Karpas-422 (cell line): ENCODE measurements at places on chromosomes 2 and 18. TPM values are rescaled to one million over a fixed set of nuclear protein-coding genes. Genes with fewer than 3 reads are reported as not detected.

Gene SPP2
- not detected in 2 replicates for total RNA-seq

GRCh38 chr2:15241201-15241600, 319.9 kb downstream of the NBAS start:
- no peak for DNase-seq

Gene FAP
- not detected in 2 replicates for total RNA-seq

DNA sequence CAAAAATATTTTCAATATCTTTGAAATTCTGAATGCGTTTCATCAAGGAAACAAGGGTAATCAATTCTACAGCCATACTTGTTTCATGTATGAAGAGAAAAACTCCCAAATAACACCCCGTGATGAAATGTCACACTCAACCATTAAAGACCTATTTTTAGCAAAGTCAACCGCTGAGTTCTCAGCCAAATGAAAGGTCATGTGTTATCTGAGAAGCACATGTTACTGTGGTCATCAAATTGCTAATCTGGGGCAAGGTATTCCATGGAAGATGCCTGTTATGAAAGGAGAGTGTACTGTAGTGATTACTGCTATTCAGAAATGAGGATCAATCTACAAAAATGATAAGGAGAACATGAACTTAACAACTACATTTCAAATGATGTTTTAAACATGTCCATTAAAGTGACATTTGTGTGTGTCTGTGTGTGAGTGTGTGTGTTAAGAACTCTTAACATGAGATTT, 126.7 kb downstream of the BCL2 start:
- no peak for DNase-seq

Gene CTNNA2
- total RNA-seq = not detected in 2 replicates

GRCh38 chr2:88187038-88187676, 17.0 kb downstream of the THNSL2 start:
- peak; percentile 61 for DNase-seq

Gene PTPRN
- not detected in 2 replicates for total RNA-seq

DNA sequence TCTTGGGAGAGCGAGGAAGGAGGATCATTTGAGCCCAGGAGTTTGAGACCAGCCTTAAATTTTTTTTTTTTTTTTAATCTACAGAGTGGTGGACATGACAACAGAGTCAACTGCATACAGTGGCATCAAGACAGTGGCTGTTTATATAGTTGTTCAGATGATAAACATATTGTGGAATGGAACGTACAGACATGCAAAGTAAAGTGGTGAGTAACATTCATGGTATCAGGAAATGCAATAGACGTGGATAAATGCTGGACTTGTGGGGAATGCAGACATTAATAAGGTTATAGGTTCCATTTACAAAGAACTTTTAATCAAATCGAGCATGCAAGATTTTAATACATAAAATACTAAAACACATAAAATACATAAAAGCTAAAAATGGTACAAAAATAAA, 11.9 kb downstream of the WDR43 start:
- DNase-seq = no peak

DNA sequence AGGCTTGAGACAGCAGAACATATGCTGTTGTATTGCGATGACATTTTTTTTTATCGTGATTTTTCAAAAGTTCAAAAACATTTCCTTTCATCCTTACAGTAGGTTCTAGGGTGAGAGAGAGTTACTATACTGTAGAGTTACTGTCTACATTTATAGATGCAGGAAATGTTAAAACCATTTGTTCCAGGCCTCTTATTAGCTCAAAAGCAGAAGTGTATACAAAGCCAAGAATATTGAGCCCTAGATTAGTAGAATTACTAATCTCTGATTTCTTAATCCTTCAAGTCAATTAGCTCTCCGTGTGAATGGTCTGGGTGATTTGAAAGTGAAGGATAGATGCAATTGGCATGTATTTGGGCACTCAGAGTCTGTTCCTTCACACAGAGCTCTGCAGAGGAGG, 73.1 kb downstream of the MAPRE2 start:
- peak; percentile 59 for DNase-seq

DNA sequence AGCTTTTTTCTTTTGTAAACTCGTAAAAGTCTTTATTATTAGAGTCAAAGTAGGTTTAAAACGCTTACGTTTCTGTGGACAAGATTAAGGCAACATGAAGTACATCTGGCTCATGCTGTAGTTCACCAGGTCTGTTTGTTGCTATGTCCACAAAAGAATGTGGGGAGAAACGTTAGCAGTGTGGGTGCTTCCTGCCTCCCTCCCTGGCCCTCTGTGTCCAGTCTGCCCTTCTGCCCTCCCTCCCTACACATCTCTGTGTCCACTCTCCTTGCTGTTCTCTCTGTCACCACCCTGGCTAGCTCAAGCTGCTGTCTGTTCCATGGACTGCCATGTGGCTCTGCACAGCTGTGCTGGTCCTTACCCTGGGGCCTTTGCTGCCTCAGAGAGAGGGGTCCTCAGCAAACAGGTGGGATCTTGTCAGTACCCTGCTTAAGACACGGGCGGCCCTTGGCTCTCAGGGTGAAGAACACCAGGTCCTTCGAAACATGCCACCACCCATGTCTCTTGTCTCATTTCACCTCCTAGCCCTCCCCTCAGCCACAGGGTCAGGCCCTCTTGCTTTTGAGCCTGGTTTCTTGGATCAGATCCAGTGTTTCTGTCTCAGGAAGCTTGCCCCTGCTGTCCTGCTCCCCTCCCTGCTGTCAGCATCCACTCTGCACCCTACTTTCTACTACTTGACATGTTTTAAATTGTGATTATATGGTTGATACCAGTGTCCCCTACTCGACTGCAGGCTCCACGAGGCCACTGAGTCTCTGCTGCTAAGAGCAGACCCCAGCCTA, 79.2 kb downstream of the LIMS1 start:
- no peak for DNase-seq

Gene AAMP
- 77.6 and 204 TPM in 2 replicates for total RNA-seq

DNA sequence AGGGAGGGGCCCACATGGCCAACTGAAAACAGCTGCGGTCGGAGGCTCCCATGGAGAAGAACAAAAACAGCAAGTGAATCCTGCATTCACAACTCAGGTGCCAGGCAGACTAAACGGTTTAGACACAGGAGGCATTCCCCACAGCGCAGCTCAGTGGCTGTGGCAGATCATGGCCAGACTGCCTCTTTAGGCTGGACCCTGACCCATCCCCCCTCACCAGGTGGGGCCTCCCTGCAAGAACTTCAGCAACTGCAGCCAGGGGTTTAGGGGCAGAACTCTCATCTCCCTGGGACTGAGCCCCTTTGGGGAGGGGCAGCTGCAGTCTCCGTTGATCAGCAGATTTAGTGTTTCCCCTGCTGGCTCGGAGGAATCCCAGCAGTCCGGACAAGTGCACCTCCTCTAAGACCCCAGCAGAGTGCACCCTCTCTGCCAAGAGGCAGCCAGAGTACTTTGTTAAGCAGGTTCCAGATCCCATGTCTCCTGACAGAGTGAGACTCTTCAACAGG, 346.7 kb downstream of the SS18 start:
- no peak for DNase-seq

DNA sequence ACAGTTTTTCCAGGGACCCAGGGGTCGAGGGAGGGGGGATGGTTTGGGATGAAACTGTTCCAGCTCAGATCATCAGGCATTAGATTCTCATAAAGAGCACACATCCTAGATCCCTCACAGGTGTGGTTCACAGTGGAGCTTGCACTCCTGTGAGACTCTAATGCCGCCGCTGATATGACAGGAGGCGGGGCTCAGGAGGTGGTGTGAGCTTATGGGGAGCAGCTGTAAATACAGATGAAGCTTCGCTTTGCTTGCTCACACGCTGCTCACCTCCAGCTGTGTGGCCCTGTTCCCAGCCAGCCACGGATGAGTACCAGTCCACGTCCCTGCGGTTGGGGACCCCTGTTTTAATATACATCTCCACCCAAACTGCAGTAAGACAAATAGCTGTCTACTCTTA, 204.2 kb downstream of the AGAP1 start:
- DNase-seq = no peak

Gene MLPH
- total RNA-seq = not detected in 2 replicates

DNA sequence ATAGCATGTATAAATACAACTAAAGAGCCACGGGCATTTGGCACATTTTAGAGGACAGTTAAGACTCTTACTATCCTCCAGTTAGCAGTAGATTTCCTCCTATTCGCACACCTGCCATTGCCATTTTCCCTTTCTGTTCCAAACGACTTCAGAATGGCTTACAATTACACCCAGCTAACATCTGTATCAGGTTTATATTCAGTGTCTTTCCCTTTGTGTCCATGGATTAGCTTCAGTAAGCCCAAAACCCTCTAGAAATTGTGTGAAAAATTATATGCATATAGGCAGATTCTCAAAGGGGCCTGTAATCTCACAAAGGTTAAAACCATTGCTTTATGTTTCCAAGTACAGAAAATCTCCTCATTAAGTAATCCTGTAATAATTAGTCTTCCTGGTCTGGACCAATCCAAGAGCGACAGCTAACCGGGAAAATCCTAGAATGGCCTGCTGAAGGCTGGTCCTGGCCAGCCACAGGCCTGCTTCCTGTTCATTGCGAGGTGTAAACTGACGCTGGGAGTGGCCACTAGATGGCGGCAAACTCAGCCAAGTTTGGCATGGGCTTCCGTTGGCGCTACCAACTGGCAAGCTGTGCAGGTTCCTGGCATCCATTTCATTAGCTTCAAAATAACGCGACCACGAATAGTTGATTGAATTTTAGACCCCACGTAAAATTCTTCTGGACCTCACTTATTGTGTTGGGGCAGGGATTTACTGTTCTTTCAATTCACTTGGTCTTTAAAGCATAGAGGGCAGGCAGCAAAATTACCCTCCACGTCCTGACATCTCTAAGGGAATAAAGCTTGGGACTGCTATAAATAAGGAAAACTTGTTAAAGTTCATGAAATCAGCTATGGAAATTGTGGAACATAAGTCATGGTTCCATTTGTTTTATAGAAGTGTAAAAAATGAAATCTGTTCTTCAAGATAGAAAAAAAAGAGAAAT, 17.1 kb downstream of the ARHGAP25 start:
- DNase-seq = peak; percentile 98

Gene HNMT
- total RNA-seq = not detected in 2 replicates

DNA sequence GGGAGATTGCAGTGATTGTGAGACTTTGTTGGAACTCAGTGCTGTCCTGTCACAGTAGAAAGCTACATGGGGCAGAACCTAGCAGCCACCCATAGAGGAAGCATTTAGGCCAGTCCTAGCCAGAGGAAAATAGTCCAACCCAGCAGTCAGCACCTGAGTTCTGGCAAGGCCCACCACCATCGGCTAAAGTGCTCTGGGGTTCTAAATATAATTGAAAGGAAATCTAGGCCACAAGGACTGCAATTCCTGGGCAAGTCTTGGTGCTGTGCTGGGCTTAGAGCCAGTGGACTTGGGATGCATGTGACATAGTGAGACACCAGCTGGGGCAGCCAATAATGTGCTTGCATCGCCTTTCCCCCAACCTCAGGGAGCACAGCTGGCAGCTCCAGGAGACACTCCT, 28.9 kb upstream of the ACTR2 start:
- no peak for DNase-seq

- no peak for DNase-seq
Measured at GRCh38 chr2:176161825-176162626, 4.9 kb downstream of the HOXD3 start.

Gene GCA
- 0.11 TPM in 1 of 2 replicates, not detected in the other for total RNA-seq

Gene DPP10
- not detected in 2 replicates for total RNA-seq

- DNase-seq = no peak
Measured at GRCh38 chr2:8472545-8473323, 209.1 kb upstream of the ID2 start.

DNA sequence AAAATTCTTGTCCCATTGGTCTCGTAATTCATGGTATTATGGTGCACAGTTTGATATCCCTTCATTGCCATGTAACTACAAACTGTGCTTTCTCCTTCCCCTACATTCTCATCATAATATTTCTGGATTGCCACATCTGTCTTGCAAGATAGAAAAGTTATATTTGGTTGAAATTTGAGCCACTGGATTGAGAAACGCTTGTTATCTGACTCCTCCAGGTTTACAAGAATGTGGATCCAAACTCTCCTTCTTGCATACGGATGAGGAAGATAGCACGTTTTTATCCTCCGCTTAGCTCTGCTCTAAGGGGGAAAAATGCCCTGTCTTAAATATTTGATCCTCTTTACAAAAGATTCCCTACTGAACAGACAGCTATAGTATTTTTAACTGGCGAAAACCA, 438.2 kb downstream of the TSN start:
- no peak for DNase-seq

DNA sequence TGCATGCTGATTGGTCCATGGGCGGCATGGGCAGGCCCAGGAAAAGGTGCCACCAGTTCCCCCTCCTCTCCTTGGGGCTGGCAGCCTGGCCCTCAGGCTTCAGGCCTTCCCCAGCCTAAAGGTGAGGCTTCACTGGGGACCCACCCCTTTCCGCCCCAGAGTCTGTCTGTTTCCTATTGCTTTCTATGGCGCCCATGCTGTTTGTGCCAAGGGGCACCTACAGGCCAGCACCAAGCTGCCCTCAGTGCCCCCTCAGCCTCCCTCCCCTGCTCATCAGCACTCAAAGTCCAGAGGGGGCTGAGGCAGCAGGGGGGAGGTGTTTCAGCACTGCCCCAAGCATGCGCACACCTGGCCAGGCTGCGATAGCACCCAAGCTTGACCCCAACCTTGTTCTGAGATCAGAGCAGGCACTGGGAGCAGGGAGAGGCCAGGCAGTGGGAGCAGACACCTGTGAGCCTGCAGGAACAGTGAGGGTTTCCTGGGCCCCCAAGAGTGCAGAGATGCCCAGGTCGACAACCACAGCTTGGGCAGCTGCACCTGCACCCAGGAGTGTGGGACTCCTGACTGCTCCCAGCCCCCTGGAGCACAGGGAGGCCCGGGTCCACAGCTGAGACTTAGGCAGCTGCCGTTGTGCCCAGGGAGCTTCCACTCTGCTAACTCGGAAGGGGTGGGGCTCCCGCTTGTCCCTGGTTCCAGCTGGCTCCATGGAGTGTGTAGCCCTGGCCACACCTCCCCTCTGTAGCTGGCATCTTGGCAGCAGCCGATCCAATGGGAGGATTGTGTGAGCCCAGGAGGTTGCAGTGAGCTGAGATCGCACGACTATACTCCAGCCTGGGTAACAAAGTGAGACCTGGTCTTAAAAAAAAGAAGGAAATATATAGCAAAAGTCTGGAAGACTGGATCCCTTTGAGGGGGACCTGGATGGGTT, 69.1 kb downstream of the NCAPH start:
- DNase-seq = no peak

- DNase-seq = no peak
Measured at GRCh38 chr2:159661286-159661685, 44.9 kb upstream of the BAZ2B start.

GRCh38 chr2:191941376-191941929, 94.6 kb upstream of the CAVIN2 start:
- DNase-seq = no peak

Gene GULP1
- 0.41 TPM in 1 of 2 replicates, not detected in the other for total RNA-seq

GRCh38 chr2:189542145-189542882, 38.3 kb downstream of the SLC40A1 start:
- no peak for DNase-seq

- no peak for DNase-seq
Measured at GRCh38 chr18:48877941-48878340, 72.8 kb downstream of the SMAD7 start.

DNA sequence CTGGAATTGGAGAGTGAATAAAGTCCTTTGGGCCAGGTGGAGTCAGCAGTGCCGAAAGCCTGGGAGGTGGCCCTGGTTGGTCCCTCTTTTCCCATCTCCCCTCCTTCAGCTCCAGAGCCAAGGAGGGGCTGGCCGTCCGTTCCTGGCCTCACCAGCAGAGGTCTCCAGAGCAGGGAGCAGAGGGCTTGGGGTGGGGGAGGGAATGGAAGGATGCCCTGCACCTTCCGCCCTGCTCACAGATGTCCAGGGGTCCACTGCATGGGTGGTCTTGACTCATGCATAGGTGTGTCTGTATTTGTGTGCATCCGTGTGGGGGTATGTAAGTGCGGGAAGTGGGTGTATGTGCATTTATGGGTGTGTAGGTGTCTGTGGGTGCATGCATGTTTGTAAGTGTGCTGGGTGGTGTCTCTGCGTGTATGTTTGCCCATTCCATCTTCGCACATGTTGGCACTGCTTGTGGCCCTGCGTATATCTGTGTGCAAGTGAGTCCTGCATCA, 201.8 kb downstream of the ZFP36L2 start:
- peak; percentile 58 for DNase-seq
